ENCODE measurements at places on chromosomes 16 and 17. TPM values are rescaled to one million over a fixed set of nuclear protein-coding genes. Genes with fewer than 3 reads are reported as not detected.

ACAP1 gene
- not detected for total RNA-seq

CCDC154 gene
- 4.2 TPM for total RNA-seq

NFATC3 gene
- total RNA-seq, result 33.1 TPM

KRTAP9-2 gene
- not detected for total RNA-seq

OR1F1 gene
- total RNA-seq, result not detected

TM4SF5 gene
- not detected for total RNA-seq

PNPO gene
- 6.0 TPM for total RNA-seq

CD300C gene
- not detected for total RNA-seq

CCDC200 gene
- total RNA-seq, result not detected

PTX4 gene
- 2.2 TPM for total RNA-seq

GAS2L2 gene
- 0.27 TPM for total RNA-seq

UBE2I gene
- total RNA-seq, result 256 TPM

TBC1D3B gene
- 37.3 TPM for total RNA-seq

CTRB2 gene
- not detected for total RNA-seq

CACNG5 gene
- 45.1 TPM for total RNA-seq

CYGB gene
- 20.4 TPM for total RNA-seq

ATAD5 gene
- total RNA-seq, result 6.4 TPM

SPATA22 gene
- total RNA-seq, result not detected

AHSP gene
- not detected for total RNA-seq

KRTAP17-1 gene
- total RNA-seq, result not detected

PPY gene
- not detected for total RNA-seq

CD7 gene
- 0.27 TPM for total RNA-seq

ACSM2A gene
- total RNA-seq, result not detected

CACNG1 gene
- total RNA-seq, result not detected

TP53TG3D gene
- not detected for total RNA-seq

PPL gene
- 4.7 TPM for total RNA-seq

TMEM98 gene
- 62.3 TPM for total RNA-seq

SCARF1 gene
- 4.0 TPM for total RNA-seq

SLC13A5 gene
- not detected for total RNA-seq

TBC1D3H gene
- total RNA-seq, result 0.37 TPM
